ENCODE measurements at places on chromosomes 7 and 10.

DNA sequence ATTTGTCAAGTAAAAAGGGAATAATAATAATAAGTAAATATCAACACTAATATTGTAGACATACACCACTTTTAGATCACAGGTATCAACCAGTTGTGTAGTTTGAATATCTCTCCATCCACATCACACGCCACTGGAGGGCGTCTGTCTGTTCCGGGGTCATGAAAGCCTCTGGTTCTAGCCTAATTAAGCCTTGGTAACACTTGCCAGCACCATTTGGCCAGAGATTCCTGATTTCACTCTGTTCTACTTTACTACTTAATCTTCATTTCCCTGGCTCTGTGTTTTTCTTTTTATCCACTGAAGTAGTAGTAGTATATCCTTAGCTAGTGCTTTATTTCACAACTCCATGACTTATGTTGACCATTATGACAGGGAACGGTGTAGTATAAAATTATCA lies 285.6 kb upstream of the POM121L12 start:
- no peak for DNase-seq

GRCh38 chr10:63324495-63324854 lies 141.3 kb downstream of the JMJD1C start:
- DNase-seq, result no peak

GRCh38 chr10:113613427-113613826 lies 50.4 kb downstream of the NRAP start:
- DNase-seq, result no peak

- no peak for DNase-seq
These were observed 34.7 kb downstream of the ENTPD7 start for GRCh38 chr10:99693933-99694583.

- DNase-seq, result no peak
These were observed 56.7 kb upstream of the KIAA1217 start for GRCh38 chr10:24152270-24152669.

GRCh38 chr10:62491597-62491996 lies 117.4 kb downstream of the ZNF365 start:
- DNase-seq, result no peak

DNA sequence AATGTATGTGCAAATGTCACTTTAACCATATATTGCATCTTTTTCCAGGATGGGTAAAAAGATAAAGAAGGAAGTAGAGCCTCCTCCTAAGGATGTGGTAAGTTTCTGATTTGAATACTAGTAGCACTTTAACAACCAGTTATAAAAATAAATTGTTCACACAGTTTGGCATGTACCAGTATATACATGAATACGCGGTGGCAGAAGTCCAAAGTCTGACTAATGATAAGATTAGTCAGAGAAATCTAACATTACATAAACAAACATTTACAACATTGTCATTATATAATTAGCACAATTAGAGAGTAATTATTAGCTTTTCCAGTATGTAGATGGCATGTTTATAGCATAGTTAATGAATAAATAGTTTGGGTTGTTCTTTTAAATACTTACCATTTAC lies 4.1 kb downstream of the ARMC3 start:
- DNase-seq, result no peak

DNA sequence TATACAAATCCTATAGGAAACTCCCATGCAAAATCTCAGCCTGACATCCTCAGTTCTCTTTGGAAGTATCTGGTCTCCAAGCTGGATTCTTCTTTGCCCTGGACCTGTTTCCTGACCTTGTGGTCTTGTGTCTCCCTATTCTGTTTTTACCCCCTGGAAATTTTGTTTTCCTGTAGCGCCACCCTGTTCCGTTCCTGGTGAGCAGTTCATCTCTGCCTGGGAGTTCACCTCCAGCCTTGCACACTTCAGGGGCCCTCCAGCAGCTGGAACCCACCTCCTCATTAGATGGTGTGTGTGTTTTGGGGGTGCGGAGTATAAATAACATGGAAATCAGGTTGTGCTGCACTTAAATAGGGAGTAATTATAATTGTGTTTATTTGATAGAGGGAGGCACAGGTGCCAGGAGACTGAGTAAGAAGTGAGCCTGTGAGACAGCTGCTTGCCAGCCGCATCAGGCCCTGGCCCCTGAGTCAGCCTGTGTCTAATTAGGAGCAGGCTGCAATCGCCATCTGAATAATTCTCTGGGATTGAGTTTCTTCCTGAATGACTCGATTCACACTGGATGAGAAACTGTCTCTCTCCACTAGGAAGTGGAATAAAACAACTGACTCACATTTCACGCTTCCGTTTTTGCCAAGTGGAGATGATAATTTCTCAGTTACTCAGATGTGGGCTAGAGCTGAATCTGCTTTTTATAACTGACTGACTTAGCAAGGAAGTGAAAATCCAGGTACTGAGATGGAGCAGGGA lies 69.4 kb upstream of the HECTD2 start:
- peak; percentile 12 for DNase-seq

- no peak for DNase-seq
These were observed 252.9 kb downstream of the HGF start for GRCh38 chr7:81516898-81517297.

DNA sequence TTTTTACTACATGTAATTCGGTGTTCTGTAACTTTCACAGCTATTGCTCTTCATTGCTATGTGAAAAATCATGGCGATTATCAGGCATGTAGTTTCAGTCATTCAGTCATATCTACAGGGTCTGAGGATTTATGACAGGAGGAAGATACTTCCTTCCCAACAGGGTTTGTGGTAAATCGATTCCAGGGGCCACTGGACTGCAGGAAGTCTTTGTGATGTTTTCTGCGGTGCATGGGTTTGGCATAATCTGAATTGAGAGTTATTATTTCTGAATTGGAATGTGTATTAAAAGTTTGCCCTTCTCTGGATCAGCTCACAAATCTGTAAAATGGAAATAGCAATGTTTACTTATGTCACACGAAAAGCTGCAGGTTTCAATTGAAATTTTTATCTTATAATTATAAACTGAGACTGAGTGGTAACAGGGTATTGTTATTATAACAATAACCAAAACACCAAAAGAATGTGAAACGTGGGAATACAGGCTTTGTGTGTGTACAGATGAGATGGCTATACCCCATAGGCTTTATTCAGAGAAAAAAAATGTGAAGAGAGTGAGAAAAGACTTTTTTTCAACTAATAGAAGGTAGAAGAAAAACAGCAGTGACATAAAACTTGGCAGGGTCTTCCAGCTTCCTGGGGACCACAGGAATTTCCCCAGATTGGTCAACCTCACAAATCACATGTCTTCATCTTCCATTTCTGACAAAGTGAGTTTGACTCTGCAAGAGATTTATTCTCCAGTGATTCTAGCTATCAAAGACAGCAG lies 307.7 kb upstream of the NFE2L3 start:
- DNase-seq, result no peak

GRCh38 chr7:101884671-101885596 lies 67.5 kb downstream of the CUX1 start:
- DNase-seq, result no peak

DNA sequence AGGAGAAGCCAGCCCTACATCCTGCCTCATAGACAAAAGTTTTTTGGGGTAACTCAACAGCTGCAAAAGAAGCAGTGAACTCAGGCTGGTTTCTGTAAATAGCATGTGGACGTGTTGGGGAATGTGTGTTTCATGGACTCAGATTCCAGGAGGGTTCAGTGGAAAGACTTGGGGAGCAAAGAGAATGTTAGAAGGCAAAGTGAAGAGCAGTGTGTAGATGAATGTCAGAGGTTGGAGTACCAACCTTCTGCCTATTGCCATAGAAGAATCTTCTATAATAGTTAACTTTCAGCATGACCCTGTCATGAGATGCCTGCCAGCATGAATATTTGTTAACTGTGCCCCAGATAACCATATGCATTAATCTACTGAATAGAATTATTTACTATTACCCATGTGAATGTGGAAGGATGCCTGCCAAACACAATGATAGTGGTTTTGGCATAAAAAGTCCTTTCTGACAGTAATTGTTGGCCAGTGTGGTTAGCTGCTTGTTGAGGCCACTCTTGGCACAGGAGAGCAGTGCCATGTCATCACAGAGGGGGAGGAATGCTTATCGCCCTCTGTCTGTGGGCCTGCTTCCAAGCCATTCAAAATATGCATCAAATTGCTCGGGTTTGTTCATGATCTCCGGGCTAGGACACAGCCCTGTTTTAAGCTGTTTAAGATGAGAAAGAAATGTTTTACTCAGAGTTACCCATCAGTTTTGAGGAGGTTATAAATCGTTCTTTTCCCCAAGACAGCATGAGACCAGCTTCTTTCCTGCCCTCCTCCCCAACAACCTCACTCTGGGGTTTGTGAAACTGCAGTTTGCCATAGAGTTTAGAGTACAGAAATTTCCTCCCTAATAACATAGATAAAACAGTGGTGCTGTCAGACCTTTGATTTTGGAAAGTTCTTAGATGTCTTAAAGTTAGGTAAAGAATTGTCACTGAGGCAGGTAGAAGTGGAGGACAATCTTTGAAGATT lies 165.3 kb downstream of the WNT2 start:
- DNase-seq, result no peak

- DNase-seq, result no peak
These were observed 1.7 kb downstream of the TWNK start for GRCh38 chr10:100989088-100989487.

- DNase-seq, result no peak
These were observed 19.8 kb downstream of the VOPP1 start for GRCh38 chr7:55552320-55553023.

DNA sequence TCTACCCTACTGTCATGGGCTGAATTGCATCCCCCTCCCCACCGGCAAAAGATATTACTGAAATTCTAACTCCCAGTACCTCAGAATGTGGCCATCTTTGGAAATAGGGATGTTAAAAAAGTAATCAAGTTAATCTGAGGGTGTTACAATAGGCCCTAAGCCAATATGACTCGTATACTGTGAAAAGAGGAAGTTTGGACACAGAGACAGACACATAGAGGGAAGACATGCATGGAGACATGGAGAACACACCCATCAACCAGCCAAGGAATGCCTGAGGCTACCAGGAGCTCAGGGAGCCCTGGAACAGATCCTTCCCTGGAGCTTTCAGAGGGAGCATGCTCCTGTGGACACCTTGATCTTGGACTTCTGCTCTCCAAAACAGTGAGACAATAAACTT lies 138.2 kb upstream of the ADO start:
- no peak for DNase-seq

GRCh38 chr7:26863518-26864308 lies 677 bp downstream of the SKAP2 start:
- peak; percentile 67 for DNase-seq

DNA sequence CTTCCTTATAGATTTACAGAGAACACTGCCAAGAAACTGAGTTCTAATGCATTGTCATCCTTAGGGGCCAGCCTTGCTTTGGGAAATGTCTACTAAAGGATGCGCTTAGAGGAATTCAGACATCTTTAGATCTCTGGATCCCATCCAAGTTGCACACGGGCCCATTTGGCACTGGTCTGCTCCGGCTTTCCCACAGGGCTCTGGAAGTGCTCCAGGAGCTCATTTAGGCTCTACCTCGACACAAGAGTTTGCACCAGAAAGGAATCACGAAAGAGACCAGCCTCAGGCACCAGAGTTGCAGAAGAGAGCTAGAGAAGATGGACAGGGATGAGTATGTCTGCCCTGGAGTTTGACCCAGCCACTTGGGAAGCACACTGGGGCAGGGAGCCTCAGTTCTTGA lies 150.1 kb upstream of the TMEM72 start:
- DNase-seq, result no peak

DNA sequence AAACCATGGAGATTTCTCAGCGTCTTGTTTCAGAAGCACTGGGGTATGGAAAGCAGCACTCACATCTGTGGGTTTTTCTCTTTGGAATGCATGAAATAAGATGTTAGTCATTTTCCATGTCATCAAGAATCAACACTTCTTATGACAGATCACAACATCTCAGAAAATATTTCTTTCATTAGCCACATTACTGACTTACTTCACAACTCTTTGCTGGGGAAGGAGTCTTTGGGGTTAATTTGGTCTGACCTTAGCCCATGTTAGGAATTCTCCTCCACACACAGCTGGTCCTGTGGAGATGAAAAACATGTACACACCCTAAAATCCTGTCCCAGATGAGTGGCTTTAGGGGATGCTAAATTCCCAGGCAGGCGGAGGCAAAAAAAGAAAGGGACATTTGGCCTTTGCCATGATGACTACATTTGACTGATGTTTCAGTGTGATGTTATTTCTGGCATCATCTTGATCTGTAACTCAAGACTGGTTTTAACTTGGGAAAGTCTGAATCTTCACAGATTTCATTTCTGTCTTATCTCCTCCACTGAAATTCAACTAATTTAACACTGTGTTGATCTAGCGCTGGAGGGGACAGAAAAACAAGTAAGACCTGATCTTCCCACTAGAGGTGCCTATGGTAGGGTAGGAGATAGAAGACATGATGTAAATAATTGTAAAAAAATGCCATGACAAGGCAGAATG lies 363.2 kb downstream of the PRPF18 start:
- no peak for DNase-seq

- no peak for DNase-seq
These were observed 540.2 kb downstream of the GATA3 start for GRCh38 chr10:8594711-8595110.

DNA sequence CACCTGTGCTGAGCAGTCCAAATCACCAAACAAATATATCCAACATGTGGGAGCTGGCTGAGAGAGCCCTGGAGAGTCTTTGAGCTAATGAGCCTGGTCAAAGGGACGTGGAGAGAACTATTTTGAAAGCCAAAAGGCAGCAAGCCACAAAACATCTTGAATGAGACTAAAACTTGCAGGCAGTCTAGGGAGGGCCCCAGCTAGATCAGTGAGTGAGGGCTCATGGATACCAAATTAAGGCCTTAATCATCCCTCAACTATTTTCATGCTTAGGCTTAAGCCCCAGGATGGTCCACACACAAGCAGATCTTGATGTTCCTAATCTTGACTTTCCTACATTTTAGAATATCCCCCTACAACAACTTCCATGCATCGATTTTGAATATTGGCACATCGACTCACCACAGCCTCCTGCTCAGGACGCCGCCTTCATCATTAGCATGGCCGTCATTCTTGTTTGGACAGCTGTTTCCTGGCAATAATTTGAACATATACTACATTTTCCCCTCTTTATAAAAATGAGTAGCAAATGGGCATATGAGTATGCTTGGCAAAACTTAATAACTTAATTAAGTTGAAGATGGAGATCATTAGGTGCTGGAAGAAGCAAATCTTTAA lies 86.9 kb upstream of the ADAM12 start:
- no peak for DNase-seq

- no peak for DNase-seq
These were observed 422.5 kb downstream of the DNAJB6 start for GRCh38 chr7:157759246-157759805.

GRCh38 chr10:44382131-44382858 lies 2.6 kb downstream of the CXCL12 start:
- no peak for DNase-seq

DNA sequence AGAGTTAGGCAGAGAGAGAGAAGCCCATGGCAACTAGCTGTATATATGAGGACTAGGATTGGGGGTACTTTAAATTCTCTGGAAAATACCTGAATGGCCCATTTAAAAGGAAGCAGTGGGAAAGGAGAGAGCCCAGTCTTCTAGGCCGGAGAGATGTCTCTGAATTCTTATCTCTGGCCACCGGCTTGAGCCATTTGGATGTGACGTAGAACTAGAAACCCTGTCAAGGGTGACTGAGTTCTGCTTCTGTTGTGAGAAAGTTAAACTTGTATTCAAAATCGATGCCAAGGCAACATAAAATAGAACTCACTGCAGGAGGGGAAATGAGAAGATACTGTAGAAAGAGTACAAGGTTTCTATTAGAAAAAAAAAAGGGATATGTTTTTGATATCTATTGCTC lies 6.3 kb upstream of the GSTK1 start:
- no peak for DNase-seq
